ENCODE measurements at places on chromosomes 13 and 19.

DNA sequence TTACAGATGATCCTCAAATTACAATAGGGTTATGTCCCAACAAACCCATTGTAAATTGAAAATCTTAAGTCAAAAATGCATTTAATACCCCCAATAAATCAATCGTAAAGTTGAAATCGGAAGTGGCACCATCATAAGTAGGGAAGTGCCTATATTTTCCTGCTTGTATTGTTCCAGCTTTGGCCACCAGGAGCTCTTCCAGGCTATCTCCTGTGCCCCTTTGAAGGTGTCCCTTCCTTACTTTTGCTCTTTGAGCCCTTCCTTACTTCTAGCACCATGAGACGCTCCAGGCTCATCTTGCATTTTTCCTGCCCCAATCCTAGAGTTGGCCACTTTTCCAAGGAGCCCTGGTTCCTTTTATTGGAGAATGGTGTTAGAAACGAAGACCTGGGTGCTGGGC, 163.0 kb upstream of the TSC22D1 start:
- DNase-seq, result no peak

DNA sequence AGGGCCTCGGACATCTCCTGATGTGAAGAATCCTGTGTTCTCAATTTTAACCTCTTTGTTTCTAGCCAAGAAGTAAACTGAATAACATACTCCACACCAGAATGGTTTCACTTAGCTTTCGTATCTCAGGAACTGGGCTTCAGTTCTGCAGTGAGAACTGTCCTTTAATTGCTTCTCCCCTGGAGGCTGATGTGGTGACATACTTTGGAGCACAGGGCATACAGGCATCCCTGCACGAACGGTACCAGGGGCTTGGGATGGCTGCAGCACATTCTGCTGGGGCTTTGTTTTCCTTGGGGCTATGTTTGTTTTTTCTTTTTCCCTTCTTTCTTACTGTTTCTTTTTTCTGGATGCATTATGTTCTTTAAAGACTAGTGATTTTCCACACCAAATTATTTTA, 230.5 kb downstream of the TM9SF2 start:
- DNase-seq, result no peak

GRCh38 chr13:112978561-112979405, 9.8 kb downstream of the MCF2L start:
- DNase-seq, result no peak

GRCh38 chr13:74891610-74892009, 590.4 kb downstream of the TBC1D4 start:
- no peak for DNase-seq

- peak; percentile 8 for DNase-seq
These were observed 10.7 kb upstream of the PABPC3 start for GRCh38 chr13:25085125-25085742.

DNA sequence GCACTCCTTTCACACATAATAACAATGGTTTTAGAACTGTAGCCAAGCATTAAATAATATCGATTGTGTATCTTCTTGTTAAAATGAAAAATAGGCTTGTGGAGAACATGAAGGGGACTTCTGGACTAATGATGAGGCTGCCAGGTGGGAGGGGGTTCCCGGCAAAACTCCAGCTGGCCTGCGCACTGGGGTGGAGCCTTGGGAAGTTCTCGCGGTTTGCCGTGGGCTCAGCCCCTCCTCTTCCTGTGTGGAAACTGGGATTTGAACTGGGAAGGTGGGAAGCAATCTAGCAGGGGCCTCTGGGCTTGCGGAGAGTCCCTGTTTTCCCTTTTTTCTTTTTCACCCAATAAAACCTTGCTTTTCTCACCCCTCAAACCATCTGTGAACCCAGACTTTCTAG, 113.7 kb upstream of the SLITRK1 start:
- no peak for DNase-seq

DNA sequence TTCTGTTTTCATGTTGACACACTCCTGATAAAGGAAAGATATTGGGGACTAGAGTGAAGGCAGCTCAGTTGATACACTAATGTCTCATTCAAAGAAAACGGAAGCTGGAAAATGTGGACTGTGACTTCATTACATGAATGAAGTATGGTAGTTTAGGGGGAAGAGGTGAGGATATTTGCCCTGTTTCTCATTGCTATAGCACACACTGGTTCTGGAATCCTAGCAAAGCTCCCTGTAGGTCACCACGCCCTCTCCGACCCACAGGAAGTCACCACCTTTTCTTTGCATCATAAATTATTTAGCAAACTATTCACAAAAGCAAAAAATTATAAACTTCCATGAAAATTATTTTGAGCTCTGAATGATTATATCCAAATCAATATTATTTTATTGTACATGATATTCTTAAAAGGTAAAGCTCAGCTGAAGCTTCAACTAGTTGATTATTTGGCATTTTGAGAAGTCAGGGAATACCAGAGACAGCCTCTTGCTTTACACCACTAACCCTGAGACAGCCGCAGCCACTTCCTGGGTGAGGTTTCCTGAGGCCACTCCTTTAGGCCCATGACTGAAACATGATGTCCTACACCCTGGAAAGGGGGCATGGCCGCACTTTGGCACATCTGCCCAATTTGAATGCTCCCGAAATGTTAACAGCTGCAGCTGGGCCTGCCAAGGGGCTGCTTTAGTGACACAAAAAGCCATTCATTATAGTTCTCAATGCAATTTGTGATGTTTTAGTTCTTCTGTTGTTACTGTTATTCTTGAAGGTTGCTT, 50.0 kb upstream of the WDFY2 start:
- peak; percentile 61 for DNase-seq

- no peak for DNase-seq
These were observed 36.3 kb upstream of the FLT1 start for GRCh38 chr13:28531077-28531844.

DNA sequence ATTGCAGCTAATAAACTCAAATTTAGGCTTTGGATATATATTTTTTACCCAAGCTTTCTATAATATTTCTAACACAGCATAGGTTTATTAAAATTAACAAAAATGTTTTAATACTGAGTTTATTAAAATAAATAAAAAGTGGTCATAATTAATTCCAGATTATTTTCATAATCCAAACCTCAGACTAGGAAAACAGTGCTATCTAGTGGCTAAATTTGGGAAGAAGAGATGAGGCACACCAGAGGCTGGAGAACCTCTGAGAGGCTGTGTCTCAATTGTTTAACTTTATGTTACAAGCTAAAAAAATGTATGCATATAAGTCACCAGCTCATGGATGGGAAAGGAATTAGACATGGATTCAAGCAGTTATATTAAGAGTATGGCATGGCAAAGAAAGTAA, 392.5 kb downstream of the DIAPH3 start:
- no peak for DNase-seq

DNA sequence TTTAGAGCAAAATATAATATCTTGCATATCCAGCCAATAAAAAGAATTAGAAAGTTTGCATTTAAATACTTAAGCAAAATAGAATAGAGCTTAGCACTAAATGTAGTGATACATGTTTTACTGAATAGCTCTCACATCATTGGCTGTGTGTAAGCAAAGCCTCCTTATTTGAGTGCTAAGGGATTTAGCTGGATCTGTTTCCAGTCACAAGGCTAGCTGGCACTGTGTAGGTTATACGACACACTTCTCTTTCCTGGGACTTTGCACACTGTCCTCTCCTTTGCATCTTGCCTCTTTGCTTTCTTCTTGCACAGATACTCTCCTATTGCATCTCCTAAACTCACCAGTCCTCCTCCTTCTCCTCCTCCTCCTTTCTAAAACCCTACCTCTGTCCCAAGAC, 423.8 kb downstream of the KLF5 start:
- no peak for DNase-seq

DNA sequence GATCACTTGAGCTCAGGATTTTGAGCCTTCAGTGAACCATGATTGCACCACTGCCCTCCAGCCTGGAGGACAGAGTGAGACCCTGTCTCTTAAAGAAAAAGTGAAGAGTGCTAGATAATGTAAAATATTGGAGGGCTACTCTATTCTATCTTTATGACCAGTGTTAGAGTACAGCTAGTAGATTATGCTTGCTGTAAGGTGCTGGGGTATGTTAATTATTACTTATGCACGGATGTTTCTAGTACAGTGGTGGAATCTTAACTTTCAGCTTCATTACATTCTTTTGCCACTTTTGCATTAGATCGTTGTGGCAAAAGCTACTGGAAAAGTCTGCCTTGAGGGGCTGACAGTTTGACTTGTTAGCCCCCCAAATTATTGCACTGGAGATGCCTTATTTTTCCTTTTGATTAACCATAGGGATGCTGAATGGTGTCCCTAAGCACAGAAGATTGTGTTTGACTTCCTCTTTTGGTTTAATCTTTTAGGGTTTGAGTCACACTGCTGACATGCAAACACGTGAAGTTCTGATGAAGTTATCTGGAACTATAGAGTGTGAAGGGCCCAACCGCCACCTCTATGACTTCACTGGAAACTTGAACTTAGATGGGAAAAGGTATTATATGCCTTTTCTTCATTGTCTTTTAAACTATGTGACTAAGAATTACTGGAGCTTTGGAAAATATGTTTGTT, 169.8 kb downstream of the ATP8A2 start:
- no peak for DNase-seq

- peak; percentile 60 for DNase-seq
These were observed 4.9 kb upstream of the NWD1 start for GRCh38 chr19:16714702-16715287.

DNA sequence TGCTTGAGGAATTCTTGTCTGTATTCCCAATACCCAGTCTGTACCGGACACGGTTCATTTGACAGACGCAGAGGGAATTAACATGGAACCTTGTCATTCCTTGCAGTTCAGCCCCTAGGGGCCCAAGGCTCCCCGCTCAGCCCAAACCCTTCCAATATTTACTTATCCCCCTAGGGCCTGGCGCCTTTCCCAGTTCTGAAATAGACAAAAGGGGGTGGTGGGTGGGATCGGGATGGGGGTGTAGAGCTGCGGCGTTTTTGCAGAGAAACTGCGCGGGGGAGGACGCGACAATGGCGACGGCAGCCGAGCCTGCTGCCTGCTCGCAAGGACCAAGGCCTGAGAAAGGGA, 583 bp downstream of the AKAP8L start:
- DNase-seq, result no peak

GRCh38 chr19:1009041-1009980, 9.1 kb downstream of the GRIN3B start:
- DNase-seq, result no peak

GRCh38 chr19:7897292-7897691, 6.4 kb upstream of the MAP2K7 start:
- DNase-seq, result no peak

GRCh38 chr13:94268661-94269060, 210.8 kb downstream of the DCT start:
- DNase-seq, result no peak

DNA sequence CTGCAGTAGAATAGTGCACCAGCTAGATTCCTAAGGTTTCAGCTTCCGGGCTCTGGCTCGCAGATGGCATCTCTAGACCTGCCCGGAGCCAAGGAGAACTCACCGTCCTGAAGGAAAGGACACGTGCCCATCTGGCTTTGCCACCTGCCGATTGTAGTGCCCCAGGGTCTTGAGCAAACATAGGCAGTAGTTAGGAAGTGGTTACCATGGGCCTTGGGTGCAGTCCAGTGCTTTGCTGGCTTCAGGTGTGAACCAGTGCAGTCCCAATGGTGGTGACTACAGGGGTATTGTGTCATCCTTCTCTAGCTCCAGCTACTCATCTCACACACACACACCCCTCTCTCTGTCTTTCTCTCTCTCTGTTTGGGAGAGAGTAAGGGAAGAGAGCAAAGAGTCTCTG, 61.4 kb upstream of the TEX29 start:
- no peak for DNase-seq

DNA sequence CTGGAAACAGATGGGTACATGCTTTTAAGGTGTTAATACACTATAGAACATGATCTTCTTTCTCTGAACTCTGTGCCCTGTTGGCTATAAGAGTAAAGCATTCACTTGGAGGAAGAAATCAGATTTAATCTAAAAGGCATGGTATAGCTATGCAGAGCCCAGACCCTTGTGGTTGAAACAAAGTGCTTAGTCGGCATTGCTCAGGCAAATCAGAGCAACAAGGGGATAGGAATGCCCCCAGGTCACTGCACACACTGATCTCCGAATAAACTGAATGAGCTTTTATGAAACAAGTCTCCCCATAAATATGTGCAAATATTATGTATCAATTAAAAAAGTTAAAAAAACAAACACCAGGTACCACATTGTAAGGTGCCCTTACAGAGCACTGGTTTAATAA, 52.0 kb upstream of the RGCC start:
- no peak for DNase-seq

- no peak for DNase-seq
These were observed 47.0 kb downstream of the CBY2 start for GRCh38 chr13:45748941-45749759.

DNA sequence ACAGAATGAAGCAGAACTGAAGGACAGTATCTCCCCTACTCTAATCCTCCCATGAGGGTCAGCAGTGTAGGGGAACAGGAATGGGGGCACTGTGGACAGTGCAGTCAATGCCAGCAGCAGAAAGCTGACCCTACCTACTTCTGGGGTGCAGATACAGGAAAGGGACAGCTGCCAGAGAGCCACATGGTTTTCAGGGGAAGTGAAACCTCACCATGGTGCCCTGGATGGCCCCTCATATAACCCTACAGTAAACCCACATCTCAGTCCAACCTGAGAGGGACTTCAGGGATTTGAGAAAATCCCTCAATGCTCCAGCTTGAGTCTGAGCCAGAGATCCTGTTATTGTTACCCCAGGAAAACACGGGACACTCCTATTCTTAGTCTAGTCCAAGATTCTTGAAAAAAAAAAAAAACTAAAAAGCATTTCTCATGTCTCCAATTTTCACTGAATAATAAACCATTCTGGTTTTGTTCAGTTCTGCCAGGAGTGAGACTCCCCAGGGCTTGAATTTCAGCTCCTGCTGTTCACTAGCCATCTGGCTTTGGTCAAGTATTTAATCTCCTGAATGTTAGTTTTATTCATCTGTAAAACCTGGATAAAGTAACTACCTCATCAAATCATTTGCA, 511.6 kb upstream of the ARGLU1 start:
- DNase-seq, result no peak

DNA sequence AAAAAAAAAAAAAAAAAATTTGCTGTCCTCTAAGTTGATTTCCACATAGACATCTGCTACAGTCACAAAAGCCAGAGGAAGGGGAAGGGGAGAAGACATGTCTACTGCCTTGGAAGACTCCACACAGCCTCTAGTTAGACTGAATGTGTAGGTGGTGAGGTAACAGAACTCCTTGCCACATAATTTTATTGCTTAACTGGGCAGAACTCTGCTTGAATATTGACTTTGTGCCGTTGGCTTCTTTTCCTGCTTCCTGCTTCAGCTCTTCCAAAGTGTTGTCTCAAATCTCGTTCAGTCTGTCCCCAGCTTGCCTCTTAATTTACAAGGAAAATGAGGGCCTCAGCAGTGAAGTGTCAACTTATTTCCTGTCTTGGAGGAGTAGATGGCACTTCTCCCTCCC, 37.1 kb downstream of the ESD start:
- DNase-seq, result no peak

- no peak for DNase-seq
These were observed 17.4 kb upstream of the MLLT1 start for GRCh38 chr19:6297202-6297601.

- DNase-seq, result peak; percentile 51
These were observed 58.1 kb upstream of the KLF2 start for GRCh38 chr19:16266586-16266942.

GRCh38 chr13:39284801-39285388, 246.6 kb downstream of the NHLRC3 start:
- DNase-seq, result no peak
